Endothelial cell of coronary artery (primary cell): ENCODE measurements at places on chromosomes 7 and 10. TPM values are rescaled to one million over a fixed set of nuclear protein-coding genes. Genes with fewer than 3 reads are reported as not detected.

CHST3 gene
- total RNA-seq: 10.0 and 16.8 TPM in 2 replicates

CYP26C1 gene
- 0.47 and 0.63 TPM in 2 replicates for total RNA-seq

GNG11 gene
- 104 and 146 TPM in 2 replicates for total RNA-seq

PLPP4 gene
- total RNA-seq: 10.4 and 11.0 TPM in 2 replicates

NCF1 gene
- total RNA-seq: 0.09 TPM in 1 of 2 replicates, not detected in the other

ASIC3 gene
- not detected in 2 replicates for total RNA-seq

IMPDH1 gene
- total RNA-seq: 70.5 and 74.5 TPM in 2 replicates

SPDYE2B gene
- total RNA-seq: not detected in 2 replicates

TET1 gene
- 0.18 and 0.56 TPM in 2 replicates for total RNA-seq

CCDC136 gene
- total RNA-seq: 2.3 and 3.6 TPM in 2 replicates

PLAU gene
- 45.6 and 46.1 TPM in 2 replicates for total RNA-seq

KNDC1 gene
- total RNA-seq: under 0.01 TPM in 1 of 2 replicates, not detected in the other

UTF1 gene
- not detected in 2 replicates for total RNA-seq

ATG9B gene
- total RNA-seq: 0.09 and 0.19 TPM in 2 replicates

SPDYE6 gene
- not detected in 2 replicates for total RNA-seq

PALD1 gene
- total RNA-seq: 25.0 and 57.1 TPM in 2 replicates

MACROH2A2 gene
- total RNA-seq: 0.36 and 1.5 TPM in 2 replicates

IFIT1B gene
- not detected in 2 replicates for total RNA-seq

FOXI2 gene
- not detected in 2 replicates for total RNA-seq

OR2AE1 gene
- 0.09 and 0.18 TPM in 2 replicates for total RNA-seq

CRPPA gene
- total RNA-seq: 0.85 and 0.99 TPM in 2 replicates

TCTN3 gene
- 19.8 and 21.6 TPM in 2 replicates for total RNA-seq

VWC2 gene
- total RNA-seq: not detected in 2 replicates

SFTPD gene
- total RNA-seq: not detected in 2 replicates

TMEM270 gene
- not detected in 2 replicates for total RNA-seq

BICC1 gene
- 0.45 and 8.1 TPM in 2 replicates for total RNA-seq

OPALIN gene
- total RNA-seq: not detected in 2 replicates

LRRTM3 gene
- not detected in 2 replicates for total RNA-seq

RGS10 gene
- total RNA-seq: 25.1 and 35.4 TPM in 2 replicates

SLC18A2 gene
- not detected in 2 replicates for total RNA-seq

DIP2C gene
- 5.0 and 7.2 TPM in 2 replicates for total RNA-seq

LRIT1 gene
- total RNA-seq: not detected in 2 replicates

AQP1 gene
- total RNA-seq: 14.2 TPM in 2 replicates

GNAI1 gene
- 13.4 and 21.4 TPM in 2 replicates for total RNA-seq

MMP21 gene
- under 0.01 and 0.09 TPM in 2 replicates for total RNA-seq

ZNF438 gene
- 4.2 and 5.0 TPM in 2 replicates for total RNA-seq

EIF5AL1 gene
- total RNA-seq: 0.38 and 0.45 TPM in 2 replicates

MBL2 gene
- total RNA-seq: not detected in 2 replicates

ASZ1 gene
- total RNA-seq: not detected in 2 replicates

WAPL gene
- 49.6 and 54.6 TPM in 2 replicates for total RNA-seq

SPAG6 gene
- total RNA-seq: not detected in 2 replicates

ARMS2 gene
- total RNA-seq: not detected in 2 replicates

CLEC5A gene
- not detected in 2 replicates for total RNA-seq

CYP2E1 gene
- 0.47 TPM in 1 of 2 replicates, not detected in the other for total RNA-seq

ITGB8 gene
- total RNA-seq: 6.7 and 7.1 TPM in 2 replicates

TEX47 gene
- total RNA-seq: not detected in 2 replicates

GPNMB gene
- total RNA-seq: 0.27 and 0.47 TPM in 2 replicates

ZNRF2 gene
- 3.4 and 5.5 TPM in 2 replicates for total RNA-seq

WDR86 gene
- not detected in 2 replicates for total RNA-seq

UCMA gene
- not detected in 2 replicates for total RNA-seq

OR9A2 gene
- total RNA-seq: not detected in 2 replicates

TBC1D12 gene
- 7.8 and 12.0 TPM in 2 replicates for total RNA-seq

MEIG1 gene
- total RNA-seq: not detected in 2 replicates
